ENCODE measurements at places on chromosomes 11 and 22.

GRCh38 chr22:24189249-24190158 lies 8.2 kb downstream of the SUSD2 start:
- peak; percentile 45 for DNase-seq

GRCh38 chr11:2482204-2482603 lies 37.4 kb downstream of the KCNQ1 start:
- DNase-seq: no peak

DNA sequence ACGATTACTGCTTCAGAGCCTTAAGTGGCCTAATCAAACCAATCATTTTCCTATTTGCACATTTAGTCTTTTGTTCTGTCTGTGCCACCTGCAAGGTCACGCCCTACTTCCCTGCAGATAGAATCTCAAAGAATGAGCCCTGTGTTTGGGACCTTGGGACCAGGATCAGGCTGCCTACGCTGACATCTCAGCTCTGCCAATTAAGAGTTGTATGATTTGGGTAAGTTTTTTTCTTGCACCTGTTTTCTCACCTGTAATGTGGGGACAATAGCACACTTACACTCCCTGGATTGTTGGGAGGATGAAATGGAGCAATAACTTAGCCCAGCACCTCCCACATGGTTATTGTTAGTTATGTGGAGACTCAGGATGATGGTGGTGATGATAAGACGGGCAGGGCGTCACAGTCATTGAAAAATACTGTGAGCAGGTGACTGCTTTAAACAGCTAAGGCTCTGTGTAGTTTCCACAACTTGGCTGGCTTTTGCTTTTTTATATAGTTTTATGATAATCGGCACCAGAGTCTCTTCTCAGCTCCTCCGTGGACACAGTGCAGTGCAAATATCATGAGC lies 155.0 kb downstream of the ADAMTS15 start:
- DNase-seq: no peak

GRCh38 chr11:9688716-9689511 lies 25.0 kb downstream of the SWAP70 start:
- peak; percentile 57 for DNase-seq

DNA sequence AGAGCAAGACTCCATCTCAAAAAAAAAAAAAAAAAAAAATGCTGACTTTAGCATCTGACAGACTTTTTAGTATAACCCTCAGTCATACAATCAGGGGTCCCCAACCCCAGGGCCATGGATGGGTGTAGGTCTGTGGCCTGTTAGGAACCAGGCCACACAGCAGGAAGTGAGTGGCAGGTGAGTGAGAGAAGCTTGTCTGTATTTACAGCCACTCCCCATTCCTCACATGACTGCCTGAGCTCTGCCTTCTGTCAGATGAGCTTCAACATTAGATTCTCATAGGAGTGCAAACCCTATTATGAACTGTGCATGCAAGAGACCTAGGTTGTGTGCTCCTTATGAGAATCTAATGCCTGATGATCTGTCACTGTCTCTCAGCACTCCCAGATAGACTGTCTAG lies 3.3 kb downstream of the FAM227A start:
- DNase-seq: no peak

GRCh38 chr11:34874202-34874601 lies 42.0 kb downstream of the APIP start:
- DNase-seq: no peak

DNA sequence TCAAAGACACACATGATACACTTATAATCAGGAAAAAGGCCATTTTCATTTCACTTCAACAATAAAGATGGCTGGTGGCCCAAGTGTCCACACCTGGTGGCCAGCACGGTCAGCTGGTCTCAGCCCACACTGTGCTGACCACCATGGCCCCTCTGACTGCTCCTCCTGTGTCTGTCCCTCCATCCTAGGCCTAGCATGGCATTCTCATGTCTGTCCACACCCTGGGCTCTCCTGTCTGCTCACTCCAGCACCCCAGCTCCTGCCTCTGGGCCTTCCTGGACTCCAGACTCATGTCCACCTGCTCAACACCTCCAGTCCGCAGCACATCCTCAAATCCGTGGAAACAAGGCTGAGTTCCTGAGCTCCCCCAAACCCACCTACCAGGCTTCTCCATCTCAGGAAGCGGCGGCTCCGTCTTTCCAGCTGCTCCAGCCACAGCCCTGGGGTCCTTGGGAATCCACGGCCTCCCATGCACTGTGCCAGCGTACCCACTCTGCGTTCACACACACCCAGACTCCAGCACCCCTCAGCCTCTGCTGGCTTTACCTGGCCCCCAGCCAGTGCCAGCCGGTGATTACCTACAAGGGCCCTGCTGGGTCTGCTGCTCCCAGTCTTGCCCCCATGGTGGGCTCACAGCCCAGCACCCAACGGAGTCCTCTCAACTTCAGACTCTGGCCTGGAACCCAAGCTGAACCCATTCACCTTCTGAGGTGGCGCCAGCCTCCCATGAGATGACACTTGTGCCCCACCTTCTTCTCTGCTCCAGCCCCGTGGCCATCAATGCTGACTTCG lies 13.9 kb downstream of the SIRT3 start:
- DNase-seq: no peak

DNA sequence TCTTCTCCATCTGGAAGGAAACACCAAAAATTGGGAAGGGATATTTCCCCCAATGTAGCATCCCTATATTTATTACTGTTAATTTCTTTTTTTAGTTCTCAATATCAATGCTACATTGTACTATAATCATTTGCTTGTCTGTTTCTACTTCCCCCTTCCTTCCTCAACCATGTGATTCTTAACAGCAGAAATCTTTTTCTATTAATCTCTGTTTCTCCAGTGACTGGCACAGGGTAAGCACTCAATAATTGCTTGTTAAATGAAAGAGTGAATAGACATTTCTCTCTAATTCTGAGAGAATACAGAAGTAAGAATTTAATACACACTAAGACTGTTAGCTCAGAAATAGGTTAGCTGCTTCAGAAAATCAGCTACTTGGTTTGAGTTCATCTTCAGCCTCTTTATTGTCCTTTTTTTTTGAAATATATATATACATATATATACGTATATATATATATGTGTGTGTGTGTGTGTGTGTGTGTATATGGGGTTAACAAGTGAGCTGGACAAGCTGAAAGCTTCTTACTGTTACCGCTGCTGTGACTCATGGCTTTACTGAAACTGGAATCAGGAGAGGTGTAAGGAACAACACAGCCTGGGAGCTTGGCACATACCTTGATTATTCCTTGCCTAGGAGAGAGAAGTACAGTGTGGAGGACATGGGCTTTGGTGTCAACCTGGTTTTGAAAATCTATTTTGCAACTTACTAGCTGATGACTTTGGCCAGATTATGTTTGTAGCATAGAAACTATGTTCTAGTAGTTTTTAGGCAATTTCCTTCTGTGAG lies 26.2 kb upstream of the PDE3B start:
- no peak for DNase-seq

- no peak for DNase-seq
Measured at GRCh38 chr11:124119103-124119502, 3.9 kb downstream of the VWA5A start.

DNA sequence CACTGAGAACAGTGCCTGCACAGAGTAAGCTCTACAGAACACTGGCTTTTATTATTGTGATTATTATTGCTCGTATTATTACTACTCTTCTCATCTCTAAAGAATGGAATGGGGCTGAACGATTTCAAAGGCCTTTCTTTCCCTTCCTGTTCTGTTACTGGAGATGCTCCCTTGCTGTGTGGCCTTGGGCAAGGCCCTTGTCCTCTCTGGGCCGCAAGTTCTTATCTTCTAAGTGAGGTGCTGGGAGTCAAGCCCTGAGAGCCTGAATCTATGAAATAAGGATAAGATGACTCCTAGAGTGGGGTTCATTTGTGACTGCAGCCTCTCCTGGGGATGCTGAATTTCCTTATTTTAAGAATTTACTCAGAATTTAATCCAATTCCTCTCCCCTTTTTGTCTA lies 113.5 kb downstream of the FBXO7 start:
- no peak for DNase-seq

GRCh38 chr11:103215812-103216211 lies 106.6 kb downstream of the DYNC2H1 start:
- no peak for DNase-seq

- DNase-seq: no peak
Measured at GRCh38 chr11:103705642-103706041, 330.8 kb upstream of the DDI1 start.

DNA sequence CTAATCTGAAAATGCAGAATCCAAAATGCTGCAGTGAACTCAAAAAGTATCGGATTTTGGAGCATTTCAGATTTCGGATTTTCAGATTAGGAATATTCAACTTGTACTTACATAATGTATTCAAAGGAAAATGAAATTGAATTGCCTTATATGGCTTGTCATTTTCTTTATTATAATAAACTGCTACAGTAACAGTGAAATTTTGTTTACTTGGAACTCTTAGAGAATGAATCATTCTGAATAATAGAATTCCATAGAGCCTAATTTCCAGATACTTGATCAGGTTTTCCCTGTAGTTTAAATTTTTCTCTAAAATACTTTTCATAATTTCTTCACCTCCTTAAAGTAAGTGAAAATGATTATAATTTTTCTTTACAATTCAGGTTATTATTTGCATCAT lies 17.3 kb downstream of the TTC17 start:
- DNase-seq: no peak

DNA sequence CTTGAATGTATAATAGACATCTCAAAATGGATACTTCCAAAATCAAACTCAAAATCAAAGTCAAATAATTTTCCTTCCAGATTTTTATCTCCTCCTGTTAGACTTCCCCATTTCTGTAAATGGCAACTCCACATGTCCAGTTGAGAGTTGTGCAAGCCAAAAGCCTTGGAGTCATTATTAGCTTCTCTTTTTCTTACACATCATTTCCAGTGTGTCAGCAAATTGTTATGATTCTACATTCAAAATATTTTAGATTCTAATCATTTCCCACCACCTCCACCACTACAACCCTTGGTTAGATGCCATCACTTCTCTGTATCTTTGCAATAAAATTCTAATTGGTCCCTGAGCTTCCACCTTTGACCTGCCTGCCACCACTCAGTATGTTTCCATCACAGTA lies 155.7 kb downstream of the CNTN5 start:
- no peak for DNase-seq

- DNase-seq: no peak
Measured at GRCh38 chr11:120681434-120682331, 170.1 kb downstream of the GRIK4 start.

GRCh38 chr11:79471071-79471844 lies 30.4 kb upstream of the TENM4 start:
- no peak for DNase-seq

DNA sequence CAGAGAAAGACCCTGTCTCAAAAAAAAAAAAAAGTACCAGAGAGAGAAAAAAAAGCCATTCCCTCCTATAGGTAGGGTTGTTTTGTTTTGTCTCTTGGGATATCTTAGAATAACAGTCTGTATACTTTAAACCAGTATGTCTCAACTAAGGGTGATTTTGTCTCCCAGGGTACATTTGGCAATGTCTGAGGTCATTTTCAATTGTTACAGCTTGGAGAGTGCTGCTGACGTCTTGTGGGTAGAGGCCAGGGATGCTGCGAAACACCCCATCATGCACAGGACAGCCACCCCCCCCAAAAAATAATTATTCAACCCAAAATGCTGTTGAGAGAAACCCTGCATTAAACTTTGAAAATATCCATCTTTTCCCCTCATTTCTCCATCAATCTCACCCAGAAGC lies 56.1 kb upstream of the CRTAM start:
- DNase-seq: no peak

DNA sequence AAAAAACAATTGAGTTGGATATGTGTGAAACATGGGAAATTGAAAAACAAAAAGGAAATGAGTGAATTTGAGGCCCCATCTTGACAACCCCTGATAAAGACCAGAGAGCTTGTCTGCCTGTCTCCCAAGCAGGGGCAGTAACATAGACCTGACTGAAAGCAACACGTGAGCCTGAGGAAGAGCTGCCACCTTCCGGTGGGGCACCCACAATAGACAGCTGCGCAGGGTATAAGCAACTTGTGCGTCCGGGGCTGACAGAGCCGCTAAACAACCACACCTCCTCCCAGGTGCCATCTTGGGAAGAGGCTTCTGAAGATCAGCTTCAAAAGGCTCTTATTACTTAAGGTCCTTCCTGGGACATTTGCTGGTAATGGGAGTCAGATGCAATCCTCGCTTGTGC lies 166.8 kb downstream of the NTM start:
- DNase-seq: no peak
